ENCODE measurements at places on chromosomes 5 and 9. TPM values are rescaled to one million over a fixed set of nuclear protein-coding genes. Genes with fewer than 3 reads are reported as not detected.
A peak's percentile ranks its signal among the peaks of the same experiment; 100 is the strongest.

ANAPC2 gene
- total RNA-seq: 28.0 TPM

TERT gene
- total RNA-seq: not detected

RUFY1 gene
- 143 TPM for total RNA-seq

ZCCHC9 gene
- total RNA-seq: 26.5 TPM

SERF1B gene
- total RNA-seq: 18.1 TPM

F2RL2 gene
- 18.6 TPM for total RNA-seq

PDE8B gene
- not detected for total RNA-seq

STKLD1 gene
- total RNA-seq: 0.33 TPM

ARHGEF39 gene
- total RNA-seq: 3.9 TPM

GRCh38 chr9:6855860-6856259, 98.1 kb downstream of the KDM4C start:
- no peak for DNase-seq

- peak; percentile 70 for DNase-seq
Measured at GRCh38 chr5:172450861-172451695, 3.2 kb downstream of the SH3PXD2B start.

- no peak for DNase-seq
Measured at GRCh38 chr5:24539613-24540012, 105.2 kb downstream of the CDH10 start.

DNA sequence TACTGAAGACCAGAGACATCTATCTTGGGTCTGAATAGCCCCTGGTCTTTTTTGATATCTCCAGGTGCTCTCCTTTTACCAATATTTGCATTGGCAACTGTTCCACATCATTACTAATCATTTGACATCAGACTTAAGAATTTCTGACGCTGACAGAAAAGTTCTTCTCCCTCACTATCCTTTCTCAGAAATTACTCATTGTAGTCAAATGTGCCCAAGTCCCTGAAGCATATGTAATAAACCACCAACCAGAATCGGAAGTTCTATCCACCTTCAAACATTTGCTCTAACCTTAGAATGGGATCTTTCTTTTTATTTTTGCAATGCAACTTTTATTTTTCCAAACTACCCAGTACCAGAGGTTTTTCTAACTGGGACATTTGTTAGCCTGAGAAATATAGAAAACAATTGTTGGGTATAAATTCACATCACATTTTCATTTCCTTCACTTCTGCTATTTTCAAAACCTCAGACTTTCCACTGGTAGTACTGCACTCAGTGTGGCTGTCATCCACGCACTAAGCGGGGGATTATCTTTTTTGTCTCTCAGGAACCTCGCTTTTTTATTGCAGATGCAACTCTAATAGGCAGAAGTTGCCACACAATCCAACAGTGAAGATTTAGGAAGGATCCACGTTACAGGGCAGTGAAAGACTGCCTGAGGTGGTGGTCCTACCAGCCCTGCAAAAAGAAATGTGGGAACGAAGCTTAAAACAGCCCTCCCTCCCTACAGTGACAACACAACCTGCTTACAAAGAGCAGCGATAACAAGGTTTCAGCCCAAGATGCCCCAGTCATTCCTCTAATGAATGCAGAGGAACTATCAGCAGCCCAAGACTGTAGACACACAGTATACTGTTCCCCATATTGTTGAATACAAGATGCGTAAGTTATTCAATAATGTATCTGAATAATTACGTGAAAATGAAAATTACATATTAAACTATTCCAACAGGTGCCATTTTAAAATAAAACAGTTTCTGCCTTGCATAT, 201.2 kb downstream of the EBF1 start:
- DNase-seq: no peak

- DNase-seq: peak; percentile 89
Measured at GRCh38 chr9:109903515-109904138, 123.6 kb downstream of the PALM2AKAP2 start.

DNA sequence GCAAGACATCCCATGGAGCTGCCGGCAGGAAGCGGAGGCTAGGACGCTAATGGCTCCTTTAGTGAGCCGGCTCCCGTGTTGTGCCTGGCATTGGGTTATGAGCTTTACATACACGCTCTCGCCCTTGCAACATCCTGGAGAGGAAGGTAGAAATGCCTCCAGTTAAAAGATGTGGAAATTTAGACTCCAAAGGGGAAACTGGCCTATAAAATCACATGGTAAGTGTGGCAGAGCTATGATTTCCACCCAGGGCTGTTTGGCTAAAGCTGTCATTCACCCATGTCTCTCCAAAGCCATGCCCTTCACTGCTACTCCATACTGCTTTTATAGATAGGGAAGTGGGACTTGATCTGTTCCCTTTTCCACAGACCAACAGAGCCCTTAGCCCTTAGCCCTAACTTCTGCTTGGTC, 5.2 kb downstream of the GM2A start:
- DNase-seq: no peak

- no peak for DNase-seq
Measured at GRCh38 chr5:123113136-123113535, 24.1 kb downstream of the PRDM6 start.

DNA sequence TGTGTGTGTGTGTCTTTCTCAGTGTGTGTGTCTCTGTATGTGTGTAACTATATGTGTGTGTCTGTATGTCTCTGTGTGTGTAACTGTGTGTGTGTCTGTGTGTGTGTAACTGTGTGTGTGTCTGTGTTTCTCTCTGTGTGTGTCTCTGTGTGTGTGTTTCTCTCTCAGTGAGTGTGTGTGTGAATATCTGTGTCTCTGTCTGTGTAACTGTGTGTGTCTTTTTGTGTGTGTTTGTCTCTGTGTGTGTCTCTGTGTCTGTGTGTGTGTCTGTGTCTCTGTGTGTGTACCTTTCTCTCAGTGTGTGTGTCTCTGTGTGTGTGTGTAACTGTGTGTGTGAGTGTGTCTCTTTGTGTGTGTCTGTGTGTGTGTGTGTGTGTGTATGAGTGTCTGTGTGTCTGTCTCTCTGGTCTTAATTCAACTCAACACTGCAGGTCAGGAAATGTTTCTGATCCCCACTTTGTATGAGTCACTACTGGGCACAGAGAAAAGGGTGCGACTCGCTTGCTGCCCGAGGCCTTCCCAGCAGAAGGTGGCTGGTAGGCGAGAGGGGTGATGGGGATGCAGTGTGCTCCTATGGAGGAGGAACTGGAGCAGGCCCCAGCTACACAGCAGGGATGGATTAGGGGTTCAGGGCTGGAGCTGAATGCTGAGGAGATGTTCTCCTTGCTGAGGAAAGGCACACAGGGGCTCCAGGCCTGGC, 52.1 kb downstream of the NSG2 start:
- no peak for DNase-seq

DNA sequence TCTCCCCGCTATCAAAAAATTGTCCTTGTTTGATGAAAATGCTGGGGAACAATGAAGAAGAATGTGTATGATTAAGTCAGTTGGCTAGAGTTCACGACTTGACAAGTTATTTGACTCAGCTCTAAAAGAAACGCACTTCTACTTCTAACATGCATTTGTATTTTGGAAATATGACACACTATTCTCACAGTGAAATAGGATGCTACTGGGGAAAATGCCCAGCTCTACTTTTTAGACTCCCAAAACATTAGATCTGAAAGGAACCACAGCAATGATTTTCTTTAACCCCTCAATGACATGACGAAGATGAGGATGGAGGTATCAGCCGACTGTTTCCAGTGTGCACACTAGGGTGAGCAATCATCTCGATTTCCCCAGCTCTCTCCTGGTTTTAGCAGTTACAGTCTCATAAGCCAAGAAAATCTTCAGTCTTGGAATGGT, 83.6 kb upstream of the PCSK1 start:
- DNase-seq: peak; percentile 81

GRCh38 chr5:39671561-39671961, 246.8 kb upstream of the DAB2 start:
- DNase-seq: no peak

GRCh38 chr9:109344866-109345265, 24.0 kb upstream of the EPB41L4B start:
- DNase-seq: no peak

GRCh38 chr9:13213337-13213736, 66.2 kb downstream of the MPDZ start:
- peak; percentile 68 for DNase-seq

DNA sequence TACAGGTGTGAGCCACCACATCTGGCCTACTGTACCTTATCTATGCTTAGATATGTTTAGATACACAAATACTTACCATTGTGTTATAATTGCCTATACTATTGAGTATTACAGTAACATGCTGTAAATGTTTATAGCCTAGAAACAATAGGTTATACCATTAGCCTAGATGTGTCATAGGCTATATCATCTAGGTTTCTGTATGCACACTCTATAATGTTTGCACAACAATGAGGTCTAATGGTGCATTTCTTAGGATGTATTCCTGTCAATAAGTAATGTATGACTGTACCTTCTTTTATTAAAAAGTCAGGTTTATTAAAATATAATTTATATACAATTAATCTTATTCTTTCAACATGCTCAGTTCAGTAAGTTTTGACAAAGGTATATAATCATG, 683.1 kb downstream of the LRRC70 start:
- DNase-seq: no peak

DNA sequence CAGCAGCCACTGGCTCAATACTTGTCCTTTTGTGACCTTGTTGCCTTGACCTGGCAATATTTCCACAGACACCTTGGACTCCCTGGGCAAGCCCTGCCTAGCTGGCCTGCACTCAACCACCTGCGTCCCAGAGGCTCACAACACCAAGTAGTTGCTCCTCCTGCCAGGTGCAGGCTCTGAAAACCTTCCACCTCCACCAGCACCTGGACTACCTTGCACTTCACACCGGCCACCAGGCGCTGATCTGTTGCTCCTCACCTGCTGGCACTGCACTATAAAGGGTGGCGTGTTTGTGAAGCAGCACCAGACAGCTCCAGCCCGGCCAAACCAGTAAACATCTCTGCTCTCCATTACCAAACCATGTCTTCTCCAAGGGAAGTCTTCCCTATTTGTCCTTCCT, 997.7 kb downstream of the PTPRD start:
- DNase-seq: no peak

DNA sequence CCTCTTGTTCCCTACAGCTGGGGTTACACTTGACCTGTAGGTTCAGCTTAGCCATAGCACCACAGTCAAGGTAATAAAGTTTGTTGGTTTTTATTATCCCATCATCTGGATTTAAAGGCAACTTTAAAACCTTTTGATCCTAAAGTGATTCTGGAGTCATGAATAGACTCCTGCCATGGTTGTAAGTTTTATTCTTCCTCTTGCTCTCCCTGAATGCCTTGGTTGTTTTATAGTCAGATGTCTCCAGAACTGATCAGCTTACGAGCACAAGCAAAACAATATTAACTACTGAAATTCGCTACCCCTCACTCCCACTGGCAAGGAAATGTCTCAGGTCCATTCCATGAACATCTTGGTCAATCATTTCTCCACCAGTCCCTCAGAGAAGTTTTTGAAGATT, 1328.6 kb downstream of the PTPRD start:
- DNase-seq: no peak

DNA sequence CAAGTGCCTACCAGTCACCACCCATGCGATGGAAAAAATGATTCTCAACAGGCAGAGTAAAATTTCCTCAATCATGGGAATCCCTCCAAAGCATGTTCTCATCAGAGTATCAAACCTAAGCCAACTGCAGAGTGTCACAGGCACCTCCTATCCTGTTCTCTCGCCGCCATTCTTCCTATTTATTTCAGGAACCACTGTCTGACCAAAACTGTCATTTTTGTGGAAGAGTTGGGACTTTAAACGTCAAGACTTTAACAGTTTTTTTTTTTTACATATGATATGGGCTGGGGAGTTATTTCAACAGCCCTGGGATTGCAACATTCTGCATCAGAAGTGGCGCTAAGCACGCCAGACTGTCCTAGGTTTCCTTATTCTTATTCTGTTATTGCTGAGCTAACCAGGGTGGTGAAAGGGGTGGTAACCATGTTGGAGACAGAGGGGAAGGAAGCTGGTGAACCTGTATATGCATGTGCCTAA, 29.5 kb downstream of the PFDN1 start:
- DNase-seq: peak; percentile 35

- no peak for DNase-seq
Measured at GRCh38 chr9:87088621-87089365, 141.5 kb upstream of the GAS1 start.

- DNase-seq: no peak
Measured at GRCh38 chr9:93222890-93223259, 38.9 kb downstream of the WNK2 start.

GRCh38 chr5:83752700-83753099, 32.0 kb upstream of the HAPLN1 start:
- no peak for DNase-seq

DNA sequence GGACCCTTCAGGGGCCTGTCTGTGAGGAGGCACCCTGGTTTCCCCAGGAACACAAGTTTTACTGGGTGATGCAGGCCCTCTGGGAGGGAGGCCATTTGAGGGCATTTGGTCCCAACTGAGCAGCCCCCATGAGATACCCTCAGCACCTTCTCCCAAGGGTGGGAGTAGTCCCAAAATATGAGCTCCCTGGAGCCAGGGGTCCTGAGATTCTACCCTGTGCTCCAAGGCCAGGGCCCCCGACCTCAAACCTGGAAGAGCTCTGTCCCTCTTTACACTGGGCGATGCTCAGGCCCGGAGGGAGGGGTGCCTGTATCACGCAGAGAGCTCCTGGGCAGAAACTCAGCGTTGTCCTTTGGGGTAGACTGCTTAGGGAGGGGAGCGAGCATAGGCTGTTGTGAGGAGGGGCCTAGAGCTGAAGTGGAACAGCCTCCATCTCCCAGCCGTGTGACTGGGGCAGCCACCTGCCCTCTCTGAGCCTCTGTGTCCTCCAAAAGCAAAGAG, 64.0 kb upstream of the SYNPO start:
- no peak for DNase-seq

- no peak for DNase-seq
Measured at GRCh38 chr9:101307051-101307450, 77.8 kb downstream of the BAAT start.

DNA sequence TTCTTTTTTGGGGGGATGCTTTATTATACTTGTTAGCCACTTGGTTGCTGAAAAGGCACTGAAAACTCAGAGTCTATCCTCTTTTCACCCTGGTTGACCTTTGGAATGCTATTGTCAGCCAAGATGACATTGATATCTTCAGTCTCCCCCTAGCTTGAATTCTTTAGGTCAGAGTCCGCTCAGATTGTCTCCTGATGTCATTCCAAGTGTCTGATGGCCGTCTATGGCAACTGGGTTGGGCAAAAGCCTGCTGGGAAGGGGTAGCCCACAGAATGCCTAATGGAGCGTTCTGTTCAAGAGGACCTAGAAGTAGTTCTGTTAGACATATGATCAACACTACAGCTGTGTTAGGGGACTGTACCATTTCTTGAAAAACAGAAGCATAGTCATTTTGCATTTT, 9.7 kb upstream of the MEF2C start:
- no peak for DNase-seq

- no peak for DNase-seq
Measured at GRCh38 chr5:77443670-77444069, 48.4 kb downstream of the WDR41 start.

All from fibroblast of the aortic adventitia (primary cell).